Naive thymus-derived CD8-positive, alpha-beta T cell (primary cell): ENCODE measurements at places on chromosomes 5 and 9. TPM values are rescaled to one million over a fixed set of nuclear protein-coding genes. Genes with fewer than 3 reads are reported as not detected.

DNA sequence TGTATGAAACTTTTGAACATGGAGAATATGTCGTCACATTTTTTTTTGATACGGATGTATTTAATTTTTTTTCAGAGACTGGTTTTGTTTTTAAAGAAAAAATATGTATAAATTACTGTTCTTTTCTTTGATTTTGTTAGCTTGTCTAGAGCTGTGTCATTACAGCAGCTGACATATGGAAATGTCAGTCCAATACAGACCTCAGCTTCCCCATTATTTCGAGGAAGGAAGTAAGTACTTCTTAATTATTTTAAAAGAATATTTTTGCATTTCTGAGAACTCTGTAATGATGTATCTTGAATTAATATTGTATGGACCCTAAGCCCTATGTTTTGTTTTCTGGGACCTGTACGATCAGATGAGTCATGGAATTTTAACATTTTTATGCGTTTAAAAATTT is 7.6 kb downstream of the TENT2 start:
- no peak for DNase-seq

DNA sequence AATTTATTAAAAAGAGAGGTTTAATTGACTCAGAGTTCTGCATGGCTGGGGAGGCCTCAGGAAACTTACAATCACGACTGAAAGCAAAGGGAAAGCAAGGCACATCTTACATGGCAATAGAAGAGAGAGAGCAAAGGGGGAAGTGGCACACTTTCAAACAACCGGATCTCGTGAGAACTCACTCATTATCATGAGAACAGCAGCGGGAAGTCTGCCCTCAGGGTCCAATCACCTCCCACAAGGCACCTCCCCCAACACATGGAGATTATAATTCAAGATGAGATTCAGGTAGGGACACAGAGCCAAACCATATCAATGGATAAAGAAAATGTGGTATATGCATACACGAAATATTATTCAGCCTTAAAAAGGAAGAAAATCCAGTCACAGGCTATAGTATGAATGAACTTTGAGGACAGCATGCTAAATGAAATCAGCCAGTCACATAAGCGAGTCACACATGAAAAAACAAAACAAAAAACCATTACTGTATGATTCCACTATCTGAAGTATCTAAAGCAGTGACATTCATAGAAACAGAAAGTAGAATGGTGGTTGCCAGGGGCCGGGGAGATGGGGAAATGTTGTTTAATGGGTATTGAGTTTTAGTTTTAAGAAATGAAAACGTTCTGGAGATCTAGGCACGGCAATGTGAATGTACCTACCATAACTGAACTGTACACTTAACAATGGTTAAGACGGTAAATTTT is 83.4 kb upstream of the PCA3 start:
- no peak for DNase-seq

DNA sequence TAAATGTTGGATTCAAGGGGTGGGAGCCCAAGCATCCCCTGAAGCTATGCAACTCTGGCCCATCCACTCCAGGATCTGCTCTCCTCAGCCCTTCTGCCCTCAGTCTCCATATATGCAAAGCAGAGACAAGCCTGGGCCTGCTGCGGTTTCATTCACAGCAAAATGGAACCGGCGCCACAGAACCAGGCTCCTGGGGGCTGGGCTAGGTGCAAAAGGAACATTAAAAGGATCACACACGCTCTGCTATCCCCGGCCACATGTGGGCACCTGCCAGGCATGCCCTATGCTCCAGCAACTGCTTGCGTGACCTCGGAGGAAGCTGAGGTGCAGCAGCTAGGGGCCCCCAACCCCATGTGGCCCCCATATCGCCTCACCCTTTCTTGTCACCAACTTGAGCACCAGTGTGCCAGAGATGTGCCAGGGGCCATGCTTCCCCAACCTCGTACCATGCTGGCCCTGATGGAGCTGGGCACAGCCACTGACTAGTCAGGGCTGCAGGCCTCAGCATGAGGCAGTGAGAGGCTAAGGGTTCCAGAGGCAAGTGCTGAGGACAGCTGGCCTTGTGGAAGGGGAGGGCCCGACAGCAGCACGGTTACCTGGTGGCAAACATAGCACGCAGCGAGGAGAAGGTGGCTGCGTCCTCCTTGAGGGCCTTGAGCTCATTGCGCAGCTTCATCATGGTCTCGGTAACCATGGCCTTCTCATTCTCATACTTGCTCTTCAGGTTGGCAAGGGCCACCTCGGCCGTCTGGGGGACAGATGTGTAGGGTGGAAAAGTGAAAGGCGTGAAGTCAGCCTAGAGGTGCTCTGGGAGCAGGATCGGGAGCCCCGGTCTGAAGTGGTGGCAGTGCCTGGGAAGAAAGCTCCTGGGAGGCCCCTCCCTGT is 47.2 kb downstream of the BICD2 start:
- no peak for DNase-seq

DNA sequence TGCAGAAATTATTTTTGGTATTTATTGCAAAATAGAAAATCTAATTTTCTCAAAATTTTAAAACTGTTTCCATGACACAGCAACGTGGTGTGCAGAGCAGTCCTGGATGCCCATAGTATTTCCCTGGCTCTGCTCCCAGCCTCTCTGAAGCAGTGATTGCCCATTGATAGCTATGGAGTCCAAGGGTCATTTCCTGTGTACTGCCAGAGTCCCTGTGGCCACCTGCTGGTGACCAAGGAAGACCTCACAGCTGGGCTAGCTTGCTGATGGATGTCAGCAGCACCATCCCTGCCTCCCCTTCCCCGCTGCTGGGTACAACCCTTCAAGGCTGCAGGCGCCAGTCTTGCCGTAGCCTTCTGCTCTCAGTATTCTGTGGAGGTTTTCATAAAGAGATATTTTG is 184.1 kb downstream of the DIRAS2 start:
- no peak for DNase-seq

DNA sequence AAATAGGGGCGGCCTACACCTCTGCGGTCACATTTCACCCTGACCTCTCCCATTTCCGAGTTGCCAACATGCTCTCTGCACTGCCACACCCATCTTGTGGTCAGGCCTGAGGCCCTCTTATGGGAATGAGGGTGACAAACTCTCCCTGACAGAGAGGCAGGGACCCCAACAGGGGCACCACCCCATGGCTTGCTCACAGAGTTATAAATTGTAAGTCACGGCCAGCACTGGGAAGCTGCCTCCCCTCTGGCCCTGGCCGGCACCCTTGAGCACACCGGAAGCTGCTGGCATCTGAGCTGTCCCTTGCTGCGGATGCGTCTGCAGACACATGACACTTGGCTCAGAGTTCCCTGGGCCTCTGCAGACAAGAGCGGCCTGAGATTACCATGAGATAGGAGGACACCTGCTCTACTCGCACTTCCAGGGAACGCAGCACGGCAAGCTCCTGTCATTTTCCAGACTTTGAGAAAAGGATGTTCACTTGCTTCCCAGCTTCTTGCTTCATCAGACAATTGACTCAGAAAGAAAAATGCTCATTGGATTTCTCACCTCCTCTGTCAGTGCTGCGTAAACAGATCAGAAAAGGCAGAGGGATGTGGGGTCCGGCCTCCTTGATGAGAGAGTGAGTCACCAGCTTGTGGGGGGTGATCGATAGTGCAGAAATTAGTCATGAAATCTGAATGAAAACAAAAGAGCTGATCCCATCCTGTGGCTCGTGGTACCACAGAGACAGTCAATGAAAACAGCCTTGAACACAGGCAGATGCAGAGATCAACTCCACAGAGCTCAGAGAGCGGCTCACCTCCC is 269.8 kb downstream of the SYK start:
- no peak for DNase-seq

- peak; percentile 10 for DNase-seq
These were observed 8.0 kb upstream of the WHRN start for GRCh38 chr9:114513055-114513958.

DNA sequence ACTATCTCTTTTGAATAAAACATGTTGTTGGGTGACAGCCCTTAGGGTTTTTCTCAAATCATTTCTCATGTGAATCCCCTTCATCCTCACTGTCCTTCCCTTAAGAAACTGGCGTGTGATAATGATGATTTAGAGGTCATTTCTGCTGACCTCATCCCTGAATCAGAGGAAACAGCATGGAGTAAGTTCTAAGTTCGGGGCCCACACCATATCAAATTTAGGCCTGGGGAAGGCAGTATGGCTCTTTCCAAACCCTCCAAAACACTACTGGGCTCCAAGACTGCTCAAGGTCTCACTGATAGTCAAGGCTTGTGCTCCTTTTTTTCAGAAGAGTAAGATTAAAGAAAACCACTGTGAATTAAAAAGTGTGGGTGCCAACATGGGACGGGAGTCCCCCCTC is 872 bp upstream of the SMIM3 start:
- no peak for DNase-seq

- DNase-seq, result no peak
These were observed 3.4 kb downstream of the CSF2 start for GRCh38 chr5:132076983-132077382.

The NFIB gene
- total RNA-seq, result not detected

The PCDHA2 gene
- not detected for total RNA-seq

The SAXO1 gene
- 0.38 TPM for total RNA-seq

The FBXL7 gene
- not detected for total RNA-seq

The TRAF1 gene
- 125 TPM for total RNA-seq
